ENCODE measurements at places on chromosomes 12 and 14.

DNA sequence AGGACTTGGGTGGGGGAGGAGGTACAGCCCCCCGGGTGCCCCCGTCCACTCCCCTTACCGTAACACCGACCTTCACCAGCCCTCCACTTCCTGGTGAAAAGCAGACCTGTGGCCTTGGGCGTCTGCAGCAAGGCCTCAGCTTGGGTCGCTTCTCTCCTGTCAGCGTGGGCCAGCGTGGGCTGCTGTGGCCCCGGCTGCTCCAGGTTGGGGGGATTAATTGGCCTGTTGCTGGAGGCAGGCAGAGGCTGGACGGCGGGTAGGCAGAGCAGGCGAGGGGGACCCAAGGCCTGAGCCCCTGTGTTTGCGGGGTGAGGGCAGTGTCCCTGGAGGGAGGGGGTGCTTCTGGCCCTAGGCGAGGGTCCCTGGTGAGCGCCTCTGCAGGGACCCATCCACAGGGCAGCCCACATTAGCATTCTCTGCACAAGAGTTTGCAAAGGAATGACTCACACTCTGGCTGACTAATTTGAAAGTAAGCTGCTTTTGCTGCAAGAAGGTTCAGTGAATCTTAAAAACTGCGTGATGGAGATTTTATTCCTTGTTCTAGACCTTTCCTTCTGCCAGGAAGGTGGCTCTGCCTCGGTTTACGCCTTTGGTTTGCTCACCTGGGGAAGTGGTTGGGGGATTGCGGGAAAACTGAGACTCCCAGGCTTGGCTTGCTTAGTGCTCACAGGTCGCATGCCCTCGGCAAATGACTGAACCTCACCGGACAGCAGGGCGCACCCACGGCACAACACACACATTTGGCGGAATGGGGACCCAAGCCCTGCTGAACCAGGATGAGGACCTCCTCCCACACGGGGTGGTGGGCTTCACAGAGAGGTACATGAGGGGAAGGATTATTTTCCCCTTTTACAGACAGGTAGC lies 37.9 kb upstream of the DLK1 start:
- no peaks in the 10 kb centered on the region for H3K36me3 ChIP-seq
- no peak for DNase-seq
- peaks cover 33% of the 10 kb centered on the region for H3K4me1 ChIP-seq
- no peaks in the 10 kb centered on the region for H3K27me3 ChIP-seq
- H3K4me3 ChIP-seq, result no peak overlapping the region

DNA sequence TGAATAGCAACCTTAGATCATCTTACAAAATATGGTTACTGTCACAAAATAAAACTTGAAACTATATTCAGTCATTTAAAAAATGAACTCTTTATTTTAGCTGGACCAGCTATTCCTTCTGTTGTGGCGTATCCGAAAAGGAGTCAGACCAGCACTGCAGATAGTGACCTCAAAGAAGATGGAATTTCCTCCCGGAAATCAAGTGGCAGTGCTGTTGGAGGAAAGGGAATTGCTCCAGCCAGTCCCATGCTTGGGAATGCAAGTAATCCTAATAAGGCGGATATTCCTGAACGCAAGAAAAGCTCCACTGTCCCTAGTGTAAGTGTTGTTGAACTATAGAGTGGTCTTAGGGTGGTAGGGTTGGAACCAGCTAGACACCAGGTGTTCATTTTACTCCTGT lies 47.7 kb downstream of the CKB start:
- no peaks in the 10 kb centered on the region for H3K4me1 ChIP-seq
- no peak for DNase-seq
- peaks cover 89% of the 10 kb centered on the region for H3K36me3 ChIP-seq
- no peak overlapping the region for H3K27ac ChIP-seq
- no peaks in the 10 kb centered on the region for H3K27me3 ChIP-seq
- H3K4me3 ChIP-seq, result no peak overlapping the region

DNA sequence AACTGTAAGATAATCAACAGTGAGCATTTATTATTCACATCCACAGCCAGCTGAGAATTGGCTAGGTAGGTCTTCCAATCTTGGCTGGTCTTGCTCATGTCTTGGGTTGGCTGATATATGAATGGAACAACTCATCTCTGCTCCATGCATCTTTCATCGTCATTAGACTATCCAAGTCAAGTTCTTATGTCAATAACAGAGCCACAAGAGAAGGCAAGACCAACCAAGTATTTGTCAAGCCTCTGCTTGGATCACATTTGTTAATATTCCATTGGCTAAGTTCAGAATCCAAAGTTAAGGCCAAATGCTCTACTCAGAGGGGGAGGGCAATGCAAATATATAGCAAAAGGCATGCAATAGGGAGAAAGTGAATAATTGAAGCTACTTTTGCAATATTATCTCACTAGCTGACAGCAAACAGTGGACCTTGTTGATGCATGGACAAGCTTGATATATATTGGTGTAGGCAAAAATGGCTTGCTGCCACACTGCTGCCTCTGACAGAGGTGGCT lies 53.1 kb downstream of the WASHC3 start:
- no peak overlapping the region for H3K27ac ChIP-seq
- no peaks in the 10 kb centered on the region for H3K4me1 ChIP-seq
- no peaks in the 10 kb centered on the region for H3K36me3 ChIP-seq
- H3K27me3 ChIP-seq, result no peaks in the 10 kb centered on the region

GRCh38 chr12:57720606-57721595 lies 17.6 kb downstream of the AGAP2 start:
- DNase-seq, result no peak
- H3K36me3 ChIP-seq, result peaks cover 27% of the 10 kb centered on the region
- no peak overlapping the region for H3K4me3 ChIP-seq
- no peak overlapping the region for H3K27ac ChIP-seq
- H3K27me3 ChIP-seq, result no peaks in the 10 kb centered on the region

- H3K27ac ChIP-seq, result no peak overlapping the region
- no peaks in the 10 kb centered on the region for H3K4me1 ChIP-seq
- H3K27me3 ChIP-seq, result no peaks in the 10 kb centered on the region
- no peak overlapping the region for H3K4me3 ChIP-seq
- H3K36me3 ChIP-seq, result no peaks in the 10 kb centered on the region
- no peak for DNase-seq
These were observed 84.9 kb upstream of the PWP1 start for GRCh38 chr12:107600581-107601144.

Data from RWPE2 (cell line).